ENCODE measurements at places on chromosomes 7 and 10.

DNA sequence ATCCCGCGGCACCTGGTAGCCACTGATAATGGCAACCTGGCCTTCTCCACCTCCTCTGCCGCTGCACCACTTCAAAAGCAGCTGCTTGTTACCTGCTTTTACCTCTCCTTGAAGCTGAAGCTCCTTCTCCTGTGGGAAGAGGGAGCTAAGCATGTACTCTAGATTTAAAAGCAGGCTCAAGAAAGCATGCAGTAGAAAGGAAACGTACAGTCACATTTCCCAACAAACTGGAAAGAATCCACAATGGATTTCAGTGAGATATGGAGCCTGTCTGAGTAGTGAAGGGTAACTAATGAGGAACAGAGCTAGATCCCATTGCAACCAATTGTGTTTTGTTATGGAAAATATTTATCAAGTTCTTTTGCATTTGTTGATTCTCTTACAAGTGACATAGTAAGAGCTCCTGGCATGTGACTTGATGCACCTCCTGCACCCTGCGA, 457.4 kb upstream of the GALNT17 start:
- DNase-seq: no peak

DNA sequence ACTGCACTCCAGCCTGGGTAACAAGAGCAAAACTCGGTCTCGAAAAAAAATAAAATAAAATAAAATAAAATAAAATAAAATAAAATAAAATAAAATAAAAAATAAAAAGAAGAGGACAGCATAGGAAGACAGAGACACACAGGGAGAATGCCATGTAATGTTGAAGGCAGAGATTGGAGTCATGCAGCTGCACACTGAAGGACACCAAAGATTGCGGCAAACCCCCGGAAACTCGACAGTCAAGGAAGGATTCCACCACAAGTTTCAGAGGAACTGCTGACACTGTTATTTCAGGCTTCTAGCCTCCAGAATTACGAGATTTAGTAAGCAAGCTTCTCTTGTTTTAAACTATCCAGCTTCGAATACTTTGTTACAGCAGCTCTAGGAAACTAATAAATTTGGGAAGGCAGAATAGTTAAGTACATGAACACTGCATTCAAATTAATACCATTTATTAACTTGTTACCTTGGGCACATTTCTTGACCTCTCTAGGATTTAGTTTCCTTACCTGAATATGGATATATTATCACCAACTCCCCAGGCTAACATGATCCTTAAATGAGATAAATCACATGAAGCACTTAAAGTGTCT, 9.5 kb downstream of the CPED1 start:
- DNase-seq: no peak

- DNase-seq: no peak
These were observed 127.2 kb downstream of the SH3PXD2A start for GRCh38 chr10:103727991-103728689.

DNA sequence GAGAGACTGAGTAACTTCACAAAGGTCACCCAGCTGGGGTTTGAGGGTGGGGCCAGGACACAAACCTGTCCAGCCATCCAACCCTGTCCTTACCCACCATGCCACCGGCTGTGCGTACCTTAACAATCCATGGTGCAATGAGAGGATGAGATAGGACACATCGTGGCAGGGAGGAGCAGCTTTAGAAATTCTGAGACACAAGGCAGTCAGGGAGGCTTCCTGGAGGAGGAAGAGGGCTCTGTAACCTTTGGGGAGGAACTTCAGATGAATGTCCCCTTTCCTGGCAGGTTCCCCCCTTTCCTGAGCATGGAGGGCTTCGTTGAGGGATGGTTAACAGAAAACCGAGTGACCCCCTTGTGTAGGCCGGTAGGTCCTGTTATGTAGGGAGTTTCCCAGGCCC, 35.6 kb upstream of the SLC29A3 start:
- no peak for DNase-seq

DNA sequence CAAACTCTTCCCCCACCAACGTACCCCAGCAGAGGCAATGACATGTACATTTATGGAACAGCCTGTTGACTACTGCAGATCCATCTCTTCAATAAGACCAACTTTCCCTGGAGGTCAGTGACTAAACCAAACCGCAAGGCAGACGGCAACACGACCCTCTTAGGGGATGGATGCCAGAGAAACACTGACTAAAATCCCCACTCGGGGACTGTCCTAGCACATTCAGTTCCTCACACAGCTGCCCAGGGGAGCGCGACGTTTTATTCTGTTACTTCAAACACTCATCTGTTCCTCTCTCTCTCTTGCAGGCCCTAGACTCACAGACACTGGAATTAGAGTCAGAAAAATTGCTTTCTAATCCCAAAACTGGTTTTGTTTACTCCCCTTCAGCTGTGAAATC, 146.5 kb upstream of the PRSS1 start:
- no peak for DNase-seq

- no peak for DNase-seq
These were observed 58.8 kb downstream of the SHOC2 start for GRCh38 chr10:110978204-110978603.

- DNase-seq: no peak
These were observed 78.1 kb upstream of the GLI3 start for GRCh38 chr7:42315103-42315502.

- no peak for DNase-seq
These were observed 47.3 kb downstream of the NCAPG2 start for GRCh38 chr7:158657189-158657746.

- no peak for DNase-seq
These were observed 439.6 kb downstream of the GRID1 start for GRCh38 chr10:85926986-85927385.

- no peak for DNase-seq
These were observed 45.6 kb upstream of the PURB start for GRCh38 chr7:44930921-44931320.

GRCh38 chr7:79241288-79242060, 212.0 kb downstream of the MAGI2 start:
- no peak for DNase-seq

DNA sequence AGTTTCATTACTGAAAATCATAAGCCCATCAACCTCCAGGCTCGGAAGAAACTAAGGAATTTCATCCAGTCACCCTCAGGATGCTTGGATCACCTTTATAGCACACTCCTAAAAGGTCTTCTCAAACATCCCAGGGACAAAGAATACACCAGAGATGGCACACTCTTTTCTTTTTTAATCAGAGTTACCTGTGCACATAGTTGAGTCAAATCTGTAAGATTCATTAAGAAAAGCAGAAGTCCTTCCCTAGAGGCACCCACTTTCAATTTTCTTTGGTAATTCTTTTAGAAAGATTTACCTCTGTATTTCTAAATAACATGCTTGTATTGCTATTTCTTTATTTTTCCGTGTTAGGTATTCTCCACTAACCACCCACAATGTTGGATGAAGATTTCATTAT, 50.6 kb upstream of the IL6 start:
- DNase-seq: no peak

GRCh38 chr10:83153714-83154113, 985.6 kb upstream of the GHITM start:
- no peak for DNase-seq

DNA sequence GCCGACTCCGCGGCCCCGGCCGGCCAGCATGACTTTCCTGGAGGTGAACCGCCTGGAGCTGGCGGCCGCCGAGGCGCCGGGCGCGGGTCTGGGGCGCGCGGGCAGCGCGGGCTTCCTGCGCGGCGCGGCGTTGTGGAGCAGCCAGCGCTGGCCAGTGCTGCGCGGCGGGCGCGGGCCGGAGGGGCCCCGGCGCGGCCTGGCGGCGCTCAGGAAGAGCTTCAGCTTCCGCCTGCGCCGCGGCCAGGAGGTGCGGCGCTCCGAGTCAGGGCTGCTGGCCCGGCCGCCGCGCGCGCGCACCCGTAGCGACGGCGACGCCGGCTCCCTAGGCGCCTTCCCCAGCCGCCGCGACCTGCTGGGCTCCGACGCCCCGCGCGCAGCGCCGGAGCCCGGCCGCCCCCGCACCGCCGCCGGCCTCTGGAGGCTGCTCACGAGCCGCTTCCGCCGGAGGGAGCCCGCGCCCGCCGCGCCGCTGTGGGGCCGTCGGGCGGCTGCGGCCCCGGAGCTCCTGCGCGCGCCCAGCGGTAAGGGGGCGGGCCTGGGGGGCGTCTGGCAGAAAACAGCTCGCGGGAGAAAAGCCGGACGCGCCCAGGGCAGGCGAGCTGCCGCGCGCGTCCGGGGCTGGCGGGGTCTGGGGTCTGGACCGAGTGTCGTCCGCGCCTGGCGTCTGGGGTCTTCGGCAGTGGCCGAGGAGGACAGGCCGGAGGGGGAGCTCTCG, 29.0 kb downstream of the AGAP3 start:
- DNase-seq: no peak

- DNase-seq: no peak
These were observed at the start of gene CLDN4 for GRCh38 chr7:73830681-73831583. CLDN4 (plus strand) TSS chr7:73830996; CDS start chr7:73831202, 206 bp downstream.

DNA sequence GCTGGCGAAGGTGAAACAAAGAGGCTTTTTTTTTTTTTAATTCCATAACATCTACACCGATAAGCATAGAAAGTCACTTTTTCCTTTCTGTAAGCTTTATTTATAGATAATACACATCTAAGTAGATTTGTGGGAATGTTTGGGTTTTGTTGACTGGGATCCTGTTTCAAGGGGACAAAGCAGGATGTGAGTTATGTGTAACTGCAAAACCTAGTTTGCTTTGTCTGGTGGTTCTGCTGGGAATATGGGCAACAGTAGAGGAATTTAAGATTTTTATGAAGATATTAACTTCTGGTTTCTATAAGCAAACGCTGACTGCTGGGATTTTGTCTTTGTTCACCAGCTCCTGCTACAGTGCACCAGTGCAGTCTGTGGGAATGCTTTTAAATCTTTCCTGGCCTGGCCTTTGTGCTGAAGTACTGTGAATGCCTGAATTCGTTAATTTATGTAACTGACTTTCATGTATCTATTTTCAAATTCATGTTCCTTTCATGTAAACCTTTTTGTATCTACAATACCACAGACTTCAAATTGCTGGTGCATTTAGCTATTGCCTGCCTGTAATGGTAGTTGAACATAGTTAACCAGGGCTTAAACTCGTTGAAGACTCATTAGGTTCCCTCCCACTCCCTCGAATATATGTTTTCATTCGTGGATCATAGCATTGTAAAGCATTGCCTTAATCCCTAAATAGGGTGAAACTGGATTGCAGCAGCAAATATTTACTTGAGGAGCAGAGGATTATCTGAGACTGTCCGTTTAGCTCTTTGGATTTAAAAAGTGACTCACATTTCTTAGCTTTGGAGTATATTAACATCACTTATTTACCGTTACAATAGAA, 1.5 kb downstream of the KLHL7 start:
- no peak for DNase-seq

- no peak for DNase-seq
These were observed 145.5 kb downstream of the KLF6 start for GRCh38 chr10:3639546-3639945.

GRCh38 chr10:43689618-43689954, 40.9 kb upstream of the ZNF32 start:
- DNase-seq: peak; percentile 9

GRCh38 chr7:11239316-11239715, 265.6 kb downstream of the PHF14 start:
- DNase-seq: no peak

DNA sequence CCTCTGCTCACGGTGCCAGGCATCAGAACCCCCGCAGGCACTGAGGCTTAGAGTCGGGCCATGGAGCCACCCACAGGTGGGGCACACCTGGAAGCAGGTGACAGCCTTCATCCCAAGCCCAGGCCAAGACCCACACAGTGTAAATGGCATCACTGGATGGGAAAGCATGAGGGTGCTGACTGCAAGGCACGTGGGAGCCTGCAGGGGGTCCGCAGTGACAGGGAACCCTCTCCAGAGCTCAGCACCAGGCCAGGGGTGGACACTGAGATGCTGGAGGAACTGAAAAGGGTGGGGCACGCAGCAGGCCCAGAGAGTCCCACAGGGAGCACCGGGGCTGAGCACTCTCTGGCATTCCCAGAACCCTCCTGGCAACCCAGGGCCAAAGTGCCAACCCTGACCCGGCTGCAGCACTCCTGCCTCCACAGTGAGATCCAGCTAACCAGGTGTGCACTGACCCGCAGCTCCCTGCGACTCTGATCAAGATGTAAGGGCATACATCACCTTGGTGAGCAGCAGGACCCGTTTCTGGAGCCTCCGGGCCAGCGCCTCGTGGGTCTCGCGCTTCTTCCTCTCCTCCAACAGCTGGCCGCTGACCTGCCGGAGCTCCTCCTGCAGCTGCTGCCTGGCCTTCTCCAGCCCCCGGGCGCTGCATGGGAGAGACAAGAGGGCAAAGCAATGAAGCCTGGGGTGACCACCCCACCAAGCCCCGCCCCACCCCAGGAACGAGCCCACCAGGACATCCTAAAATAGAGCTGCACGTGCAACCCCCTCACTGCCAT, 163.9 kb downstream of the MAD1L1 start:
- no peak for DNase-seq

- no peak for DNase-seq
These were observed 19.9 kb downstream of the CCDC3 start for GRCh38 chr10:12981570-12981969.

- DNase-seq: no peak
These were observed 70.0 kb downstream of the SLC35B4 start for GRCh38 chr7:134246761-134247160.

DNA sequence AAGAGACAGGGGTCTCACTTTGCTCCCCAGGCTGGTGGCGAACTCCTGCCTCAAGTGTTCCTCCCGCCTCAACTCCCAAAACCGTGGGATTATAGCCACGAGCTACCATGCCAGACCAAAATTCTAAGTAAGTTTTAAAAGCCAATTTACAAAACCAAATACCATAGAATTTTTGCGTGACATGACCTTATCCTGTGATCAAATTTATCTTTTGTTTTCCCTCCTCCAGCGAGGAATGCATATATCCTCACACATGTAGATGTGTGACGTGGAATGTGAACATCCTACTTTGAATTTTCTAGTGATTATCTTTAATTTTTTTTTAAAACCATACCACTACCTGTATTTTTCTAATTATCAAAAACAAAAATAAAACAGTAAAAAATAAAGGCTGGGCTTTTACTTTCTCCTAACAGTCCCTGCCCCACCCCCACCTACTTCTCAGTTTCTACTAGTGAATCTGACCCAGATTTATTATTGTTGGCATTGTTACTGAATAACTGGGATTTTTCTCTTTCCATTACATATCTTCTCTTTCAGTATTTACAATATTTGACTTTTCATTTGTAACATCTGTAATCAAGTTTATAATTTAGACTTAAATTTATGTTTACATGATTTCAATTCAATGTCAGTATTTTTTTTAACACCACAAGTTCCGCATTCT, 26.0 kb downstream of the CYTH3 start:
- no peak for DNase-seq

Measured in CD4-positive, alpha-beta T cell treated with Interferon gamma for 1 hour (primary cell).